WTC11 (cell line): ENCODE measurements at places on chromosomes 16 and 17. TPM values are rescaled to one million over a fixed set of nuclear protein-coding genes. Genes with fewer than 3 reads are reported as not detected.

DNA sequence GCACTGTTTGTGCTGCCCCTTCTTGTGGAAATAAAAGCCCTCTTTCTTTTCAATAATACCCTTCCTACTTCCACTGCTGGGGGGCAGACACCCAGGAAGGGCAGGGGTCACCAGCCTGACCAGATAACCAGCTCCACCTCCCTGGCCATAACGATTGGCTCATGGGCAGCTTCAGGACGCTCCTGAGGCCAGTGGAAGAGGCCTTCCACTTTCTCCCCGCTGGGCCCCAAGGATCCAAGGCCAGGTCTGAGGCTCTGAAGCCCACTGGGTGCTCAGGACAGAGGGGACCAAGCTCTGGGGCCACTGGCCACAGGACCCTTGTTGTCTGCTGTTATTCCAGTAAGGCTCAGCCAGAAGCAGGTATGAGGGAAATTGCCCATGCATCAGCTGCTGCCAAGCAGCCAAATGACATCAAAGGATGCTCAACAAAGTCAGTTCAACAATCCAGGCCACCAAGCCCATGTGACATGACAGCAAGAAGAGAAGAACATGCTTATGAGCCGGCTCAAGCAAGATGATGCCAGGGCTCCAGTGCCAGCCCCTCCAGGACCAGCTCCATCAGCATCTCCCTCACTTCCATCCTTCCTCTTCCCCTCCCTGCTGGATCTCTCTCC is 238.8 kb downstream of the ZNF423 start:
- no peak overlapping the region for H3K4me3 ChIP-seq
- no peaks in the 10 kb centered on the region for H3K27me3 ChIP-seq
- H3K36me3 ChIP-seq = 0 out of 2 replicates have a peak, but pooled peaks cover 2% of the 10 kb centered on the region
- no peak overlapping the region for H3K27ac ChIP-seq
- DNase-seq = no peak

DNA sequence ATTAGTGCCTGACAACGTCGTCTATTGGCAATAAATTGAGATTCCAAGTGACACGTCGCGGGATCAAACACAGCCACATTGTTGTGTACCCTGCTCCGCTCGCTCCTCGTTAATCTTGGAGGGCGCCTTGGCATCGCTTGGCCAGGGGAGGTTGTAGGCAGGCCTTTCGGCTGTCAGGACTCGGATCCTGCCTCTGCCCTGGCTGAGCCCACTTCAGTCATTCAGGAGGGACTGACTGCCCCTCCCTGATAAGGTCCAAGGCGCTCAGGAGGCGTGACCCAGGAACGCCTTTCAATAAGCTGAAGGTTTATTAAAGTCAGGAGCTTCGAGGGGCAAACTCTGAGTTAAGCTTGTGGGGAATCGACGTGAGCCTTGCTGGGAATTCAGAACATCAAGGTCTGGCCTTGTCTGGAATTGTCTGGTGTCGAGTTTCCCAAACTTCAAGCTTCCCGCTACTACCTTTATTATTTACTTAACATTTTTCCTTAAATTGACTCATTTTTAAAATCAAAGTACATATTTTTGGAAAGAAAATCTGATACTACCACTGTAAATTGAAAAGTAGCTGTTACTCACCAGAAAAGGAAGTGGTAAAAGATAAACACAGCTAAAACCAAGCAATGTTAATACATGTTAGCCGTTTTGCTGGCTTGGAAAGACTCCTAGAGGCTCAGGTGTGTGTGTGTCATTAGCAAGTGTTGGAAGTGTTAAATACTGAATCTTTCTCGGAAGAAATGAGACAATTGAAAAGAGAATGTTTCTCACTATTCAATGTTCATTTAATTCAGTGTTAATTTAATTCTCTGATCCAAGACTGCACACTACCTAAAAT is 5.3 kb upstream of the IRX3 start:
- peaks cover 80% of the 10 kb centered on the region for H3K27me3 ChIP-seq
- peak overlapping the region; percentile 82 for H3K4me3 ChIP-seq
- H3K36me3 ChIP-seq = peaks cover 7% of the 10 kb centered on the region
- peak; percentile 17 for DNase-seq

- H3K27ac ChIP-seq = no peak overlapping the region
- no peaks in the 10 kb centered on the region for H3K36me3 ChIP-seq
- peak overlapping the region; percentile 60 for H3K4me3 ChIP-seq
- peak; percentile 46 for DNase-seq
These were observed 39.0 kb upstream of the EMP2 start for GRCh38 chr16:10619271-10619849.

- no peaks in the 10 kb centered on the region for H3K36me3 ChIP-seq
- no peak overlapping the region for H3K27ac ChIP-seq
- H3K27me3 ChIP-seq = no peaks in the 10 kb centered on the region; the same call in 1 of the 2 replicates
- 0 out of 2 replicates have a peak, but pooled peaks cover 3% of the 10 kb centered on the region for H3K4me1 ChIP-seq
- DNase-seq = no peak
These were observed 50.8 kb upstream of the MAF start for GRCh38 chr16:79651363-79651762.

- H3K27me3 ChIP-seq = peaks cover 6% of the 10 kb centered on the region; the same call in 1 of the 2 replicates
- no peaks in the 10 kb centered on the region for H3K4me1 ChIP-seq
- H3K36me3 ChIP-seq = no peaks in the 10 kb centered on the region
These were observed 46.9 kb upstream of the ALOX12 start for GRCh38 chr17:6948976-6949375.

DNA sequence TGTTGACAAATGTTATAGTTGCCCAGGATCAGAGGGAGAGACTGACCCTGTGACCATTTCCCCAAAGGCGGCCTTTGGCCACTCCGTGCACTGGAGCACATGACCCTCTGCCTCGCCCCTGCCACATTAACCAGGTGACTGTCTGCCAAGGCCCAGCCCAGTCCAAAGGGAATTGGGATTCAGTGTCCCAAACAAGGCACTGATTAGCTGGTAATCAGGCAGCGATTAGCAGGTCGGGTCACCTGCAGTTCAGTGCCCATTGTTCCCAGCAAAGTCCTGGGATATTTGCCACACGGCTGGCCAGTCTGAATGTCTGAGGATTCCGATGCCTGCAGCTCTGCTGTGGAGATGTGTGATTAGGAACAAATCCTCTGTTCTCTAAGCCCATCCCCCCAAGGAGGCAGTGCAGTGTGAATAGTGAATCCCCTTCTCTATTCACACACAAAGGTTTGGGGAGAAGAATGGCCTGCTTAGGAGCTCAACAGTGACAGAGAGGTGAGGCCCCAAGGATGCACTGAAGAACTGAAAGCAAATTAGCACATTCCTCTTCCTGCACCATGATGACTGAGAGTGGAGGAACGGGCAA is 123.1 kb upstream of the MAF start:
- H3K36me3 ChIP-seq = no peaks in the 10 kb centered on the region
- DNase-seq = peak; percentile 11
- no peak overlapping the region for H3K4me3 ChIP-seq
- H3K4me1 ChIP-seq = peaks cover 7% of the 10 kb centered on the region
- no peaks in the 10 kb centered on the region for H3K27me3 ChIP-seq

DNA sequence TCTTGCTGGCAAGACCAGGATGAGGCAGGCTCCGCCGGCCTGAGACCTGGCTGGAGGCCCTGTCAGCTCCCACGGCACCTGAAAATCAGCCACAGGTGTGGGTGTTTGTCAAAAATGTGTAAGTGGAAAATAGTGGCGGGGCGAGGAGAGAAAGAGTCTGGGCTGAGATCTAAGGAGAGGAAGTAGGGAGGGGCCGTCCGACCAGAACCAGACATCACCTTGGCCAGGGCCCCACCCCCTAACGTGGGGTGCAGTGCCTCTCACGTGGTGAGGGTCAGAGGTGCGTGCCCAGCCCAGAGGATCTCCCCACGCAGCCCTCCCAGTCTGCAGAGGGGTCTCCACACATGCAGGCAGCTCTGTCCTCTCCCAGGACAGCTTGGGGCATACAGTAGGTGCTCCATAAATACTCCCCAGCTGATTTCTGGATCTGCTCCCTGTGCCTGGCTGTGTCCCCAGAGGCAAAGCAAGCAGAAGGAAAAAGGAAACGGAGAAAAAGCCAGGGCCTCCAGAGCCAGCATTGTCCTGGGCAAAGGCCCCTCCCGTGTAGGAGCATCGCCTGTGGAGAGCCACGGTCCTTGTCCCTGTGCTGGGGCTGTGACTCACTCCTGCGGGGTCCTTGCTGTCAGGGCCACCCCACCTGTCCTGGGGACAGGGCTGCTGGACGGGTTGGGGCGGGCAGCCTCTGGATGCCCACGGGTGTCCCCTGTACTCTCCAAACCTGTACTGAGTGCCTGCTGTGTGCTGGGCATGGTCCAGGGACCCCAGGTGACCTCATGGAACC is 16.7 kb downstream of the ZFPM1 start:
- no peak overlapping the region for H3K27ac ChIP-seq
- no peak overlapping the region for H3K4me3 ChIP-seq
- no peak for DNase-seq
- H3K27me3 ChIP-seq = no peaks in the 10 kb centered on the region

DNA sequence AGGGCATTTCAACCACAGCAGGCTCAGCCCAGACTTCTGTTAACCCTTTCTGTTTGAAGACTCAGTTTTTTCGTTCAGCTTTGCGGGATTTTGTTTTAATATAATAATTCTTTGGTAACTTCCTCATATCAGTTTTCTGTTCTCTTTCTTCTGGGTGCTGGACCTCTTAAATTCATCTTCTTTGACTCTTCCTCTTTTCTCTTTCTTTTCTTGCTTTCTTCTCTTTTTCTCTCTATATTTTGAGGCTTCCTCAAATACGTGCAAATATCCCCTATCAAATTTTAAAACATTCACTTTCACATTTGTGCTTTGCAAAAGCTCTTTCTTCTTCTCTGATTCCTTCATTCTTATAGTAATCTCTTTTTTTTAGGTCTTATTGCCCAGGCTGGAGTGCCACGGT is 136.3 kb downstream of the HS3ST3B1 start:
- no peaks in the 10 kb centered on the region for H3K36me3 ChIP-seq
- H3K4me1 ChIP-seq = no peaks in the 10 kb centered on the region
- no peaks in the 10 kb centered on the region for H3K27me3 ChIP-seq
- no peak overlapping the region for H3K4me3 ChIP-seq

- no peak overlapping the region for H3K27ac ChIP-seq
- H3K27me3 ChIP-seq = peaks cover 5% of the 10 kb centered on the region; the same call in 1 of the 2 replicates
- no peaks in the 10 kb centered on the region for H3K4me1 ChIP-seq
- H3K36me3 ChIP-seq = no peaks in the 10 kb centered on the region
- H3K4me3 ChIP-seq = no peak overlapping the region
These were observed 670.1 kb upstream of the C16orf82 start for GRCh38 chr16:26396511-26397235.

DNA sequence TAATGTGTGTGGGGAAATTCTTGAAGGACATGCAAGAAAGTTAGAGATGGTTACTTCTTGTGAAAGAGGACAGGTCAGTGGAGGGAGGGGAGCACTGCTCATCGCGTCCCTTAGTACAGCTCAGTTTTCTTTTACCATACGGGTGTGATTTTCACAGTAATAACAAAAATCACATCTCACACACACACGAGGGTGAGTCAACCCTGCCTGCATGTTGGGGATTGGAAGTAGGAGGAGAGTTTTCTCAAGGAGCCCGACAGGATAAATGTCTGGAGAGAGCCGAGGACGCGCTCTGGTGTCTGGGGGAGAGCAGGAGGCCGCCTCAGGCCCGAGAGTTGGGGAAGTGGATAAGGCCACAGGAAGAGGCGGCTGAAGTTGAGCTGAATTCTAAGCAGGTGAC is 16.4 kb downstream of the PLCD3 start:
- DNase-seq = no peak
- H3K4me1 ChIP-seq = peaks cover 14% of the 10 kb centered on the region
- H3K27ac ChIP-seq = peak overlapping the region; percentile 66; the same call in 1 of the 2 replicates
- H3K4me3 ChIP-seq = no peak overlapping the region

DNA sequence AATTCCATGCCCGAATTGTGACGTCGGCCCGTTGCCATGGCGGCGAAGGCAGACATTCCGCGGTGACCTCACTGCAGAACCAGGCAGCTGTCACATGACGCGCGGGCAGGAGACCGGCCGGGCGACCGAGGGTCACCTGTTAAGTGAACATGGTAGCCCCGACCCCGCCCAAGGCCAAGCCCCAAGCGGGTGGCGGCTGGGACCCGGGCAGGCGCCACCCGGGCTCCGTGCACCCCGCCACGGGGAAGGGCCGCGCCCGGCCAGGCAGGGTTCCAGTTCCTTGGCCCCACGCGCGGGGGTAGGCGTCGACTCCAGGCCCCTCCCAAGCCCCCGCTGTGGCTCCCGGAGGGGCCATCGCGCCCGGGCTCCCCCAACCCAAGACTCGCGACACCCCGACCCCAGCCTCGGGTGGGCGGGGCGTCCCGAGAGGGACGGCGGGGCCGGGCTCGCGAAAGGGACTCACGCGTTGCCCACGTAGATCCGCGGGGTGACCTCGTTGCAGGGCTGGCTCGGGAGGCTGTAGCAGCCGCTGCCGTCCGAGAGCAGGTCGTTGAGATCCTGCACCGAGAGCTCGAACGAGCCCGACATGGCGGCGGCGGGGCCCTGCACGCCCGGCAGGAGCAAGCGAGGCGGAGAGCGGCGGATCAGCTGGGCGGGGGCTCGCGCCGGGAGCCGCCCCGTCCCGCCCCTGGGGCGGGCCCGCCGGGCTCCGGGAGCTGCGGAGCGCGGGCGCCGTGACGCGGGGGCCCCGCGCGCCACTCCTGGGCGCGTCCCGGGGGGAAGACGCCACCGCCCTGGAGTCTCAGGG is at the start of gene DUSP3:
DUSP3 (minus strand) TSS at position 641 of the 808 bp plus-strand sequence; CDS start at position 588, 53 bp downstream.
- peak within 1 kb of the TSS; percentile 84 for H3K27ac ChIP-seq
- peak; percentile 96 for DNase-seq
- H3K27me3 ChIP-seq = peaks cover 24% of the 10 kb centered on the region

DNA sequence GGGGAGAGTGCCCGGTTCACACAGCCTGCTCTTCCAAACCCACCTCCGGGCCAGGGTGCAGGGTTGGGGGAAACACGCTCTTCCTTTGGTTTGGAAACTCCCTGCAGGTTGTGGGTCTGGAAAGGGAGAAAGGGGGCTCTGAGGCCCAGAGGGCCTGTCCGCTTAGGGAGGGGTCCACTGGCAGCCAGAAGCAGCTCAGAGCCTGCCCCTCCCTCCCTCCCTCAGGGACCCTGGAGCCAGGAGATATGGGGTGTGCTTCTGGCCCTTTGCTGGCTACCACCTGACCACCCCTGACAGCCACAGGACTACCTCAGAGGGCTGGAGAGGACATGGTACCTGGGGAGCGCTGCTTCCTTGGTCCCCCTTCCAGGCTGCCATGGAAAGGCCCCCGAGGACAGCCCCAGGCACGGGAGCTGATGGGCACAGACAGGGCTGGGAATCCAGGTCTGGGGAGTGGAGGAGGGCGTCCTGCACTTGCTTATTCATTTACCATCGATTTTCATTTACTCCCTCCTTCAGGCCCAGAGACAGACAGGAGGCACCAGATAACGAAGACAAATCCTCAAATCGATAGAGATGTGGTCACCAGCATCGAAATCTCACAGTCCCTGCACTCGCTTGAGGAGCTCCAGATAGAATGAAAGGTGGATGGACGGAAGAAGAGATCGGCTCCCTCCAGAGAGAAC is 48.4 kb upstream of the DOC2B start:
- peak; percentile 6 for DNase-seq
- H3K27ac ChIP-seq = no peak overlapping the region
- peaks cover 19% of the 10 kb centered on the region for H3K4me1 ChIP-seq
- no peaks in the 10 kb centered on the region for H3K27me3 ChIP-seq
- H3K36me3 ChIP-seq = no peaks in the 10 kb centered on the region

- DNase-seq = peak; percentile 54
- H3K4me1 ChIP-seq = peaks cover 53% of the 10 kb centered on the region
- H3K36me3 ChIP-seq = no peaks in the 10 kb centered on the region
- H3K27me3 ChIP-seq = peaks cover 2% of the 10 kb centered on the region; the same call in 1 of the 2 replicates
- peak overlapping the region; percentile 75 for H3K27ac ChIP-seq
- H3K4me3 ChIP-seq = peak overlapping the region; percentile 26
These were observed 325.8 kb upstream of the CCL2 start for GRCh38 chr17:33929181-33929724.

- no peaks in the 10 kb centered on the region for H3K27me3 ChIP-seq
- no peak for DNase-seq
- no peak overlapping the region for H3K4me3 ChIP-seq
- H3K36me3 ChIP-seq = 0 out of 2 replicates have a peak, but pooled peaks cover 3% of the 10 kb centered on the region
- peaks cover 22% of the 10 kb centered on the region for H3K4me1 ChIP-seq
These were observed 98.4 kb upstream of the GSE1 start for GRCh38 chr16:85514598-85515318.

The CLUH gene
- 79.8 to 105 TPM (median 83.1 TPM) in 3 replicates for total RNA-seq

The TGFB1I1 gene
- 4.3 to 5.3 TPM (median 4.6 TPM) in 3 replicates for total RNA-seq

The NKIRAS2 gene
- 31.9 to 37.3 TPM (median 36.1 TPM) in 3 replicates for total RNA-seq

The CA4 gene
- 5.4 to 6.7 TPM (median 6.2 TPM) in 3 replicates for total RNA-seq
